ENCODE measurements at places on chromosomes 13 and 19.

- DNase-seq = no peak
These were observed 1227.9 kb upstream of the SPRY2 start for GRCh38 chr13:81568824-81569223.

DNA sequence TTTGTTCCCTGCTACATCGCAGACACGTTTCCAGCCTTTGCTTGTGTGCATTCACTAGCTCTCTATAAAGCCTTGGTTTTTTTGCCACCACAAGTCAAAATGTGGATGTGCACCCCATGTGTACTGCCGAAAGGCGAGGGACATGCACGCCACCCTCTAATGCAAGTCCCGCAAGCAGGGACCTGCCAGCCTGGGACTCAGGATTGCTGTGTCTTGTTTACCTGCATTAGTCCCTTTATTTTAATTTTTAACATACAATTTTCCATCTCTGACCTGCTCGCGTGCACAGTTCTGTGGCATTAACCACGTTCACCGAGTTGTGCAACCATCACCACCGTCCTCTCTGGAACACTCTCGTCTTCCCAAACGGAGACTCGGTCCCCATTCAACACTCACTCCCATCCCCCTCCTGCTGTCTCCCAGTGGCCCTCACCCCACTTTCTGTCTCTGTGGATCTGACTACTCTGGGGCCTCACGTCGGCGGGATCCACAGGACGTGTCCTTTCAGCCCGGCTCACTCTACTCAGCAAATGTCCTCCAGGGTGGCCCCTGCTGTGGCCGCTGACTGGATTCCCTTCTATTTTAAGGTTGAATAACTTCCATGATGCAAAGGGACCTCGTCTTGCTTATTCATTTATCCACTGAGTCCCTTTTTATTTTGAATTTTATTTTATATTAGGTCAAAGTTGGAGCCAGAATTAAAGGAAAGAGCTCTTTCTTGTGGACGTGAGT is 58.4 kb downstream of the RASA3 start:
- DNase-seq = no peak

GRCh38 chr13:47472516-47472915 is 528.6 kb downstream of the SUCLA2 start:
- DNase-seq = no peak

DNA sequence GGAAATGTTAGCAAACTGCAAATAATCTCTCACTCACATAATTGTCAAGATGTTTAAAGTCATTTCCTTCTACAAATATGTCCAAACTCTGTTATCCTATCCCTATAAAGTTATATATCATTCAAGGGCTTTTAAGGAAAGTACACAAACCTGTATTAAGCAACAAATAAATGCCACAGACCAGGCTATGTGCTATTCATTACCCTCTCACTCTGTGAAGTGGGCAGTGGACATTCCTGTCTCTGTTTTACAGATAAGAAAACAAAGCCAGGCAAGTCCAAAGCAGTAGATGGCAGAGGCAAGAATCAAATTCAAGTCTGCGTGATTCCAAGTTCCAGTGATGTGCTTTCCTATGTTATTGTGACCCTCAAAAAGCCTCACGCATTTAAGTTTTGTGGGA is 140.6 kb downstream of the LHFPL6 start:
- no peak for DNase-seq

DNA sequence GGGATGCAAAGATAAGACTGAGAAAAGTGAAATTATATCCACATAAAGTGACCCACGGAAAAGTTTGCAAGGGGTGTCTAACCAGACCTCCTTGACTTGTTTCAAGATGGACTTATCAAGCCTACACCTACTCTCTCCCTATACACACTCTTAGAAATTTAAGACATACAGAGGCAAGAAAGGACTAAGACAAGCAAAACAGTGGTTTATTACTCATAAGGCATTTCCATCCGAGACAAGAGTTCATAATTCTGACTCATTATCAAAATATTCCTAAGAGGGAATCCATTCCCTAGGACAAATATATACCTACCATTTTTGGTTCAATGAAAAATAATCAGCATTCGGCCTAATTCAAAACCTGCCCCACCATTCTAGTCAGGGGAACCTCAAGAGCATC is 232.6 kb upstream of the GPC6 start:
- DNase-seq = peak; percentile 37

DNA sequence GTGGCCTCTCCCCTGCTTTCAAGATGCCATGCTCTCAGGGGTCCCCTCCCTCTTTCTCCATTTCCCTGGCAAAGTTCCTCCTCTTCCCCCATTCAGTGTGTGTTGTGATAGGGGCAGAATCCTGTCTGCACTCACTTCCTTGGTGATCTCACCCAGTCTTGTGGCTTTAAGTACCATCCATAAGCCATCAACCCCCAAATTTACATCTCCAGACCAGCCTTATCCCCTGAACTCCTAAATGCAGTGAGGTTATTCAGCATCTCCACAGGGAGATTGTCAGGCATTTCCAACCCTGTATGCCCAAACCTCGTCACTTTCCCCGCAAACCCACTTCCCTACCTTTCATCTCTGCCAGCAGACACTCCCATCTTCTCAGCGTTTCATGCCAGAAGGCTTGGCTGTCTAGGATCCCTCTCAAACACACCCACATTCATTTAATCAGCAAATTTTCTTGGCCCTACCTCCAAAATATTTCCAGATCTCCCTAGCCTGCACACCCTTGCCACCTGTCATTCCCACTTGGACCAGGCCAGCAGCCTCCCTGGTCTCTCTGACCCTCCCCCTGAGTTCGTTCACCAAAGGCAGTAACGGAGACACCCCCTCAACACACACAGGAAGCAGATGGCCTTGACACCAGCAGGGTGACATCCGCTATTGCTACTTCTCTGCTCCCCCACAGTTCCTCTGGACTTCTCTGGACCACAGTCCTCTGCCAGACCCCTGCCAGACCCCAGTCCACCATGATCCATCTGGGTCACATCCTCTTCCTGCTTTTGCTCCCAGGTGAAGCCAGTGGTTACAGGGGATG is at the start of gene HCST:
TSS of gene HCST (plus strand) at position 676 of the 808 bp plus-strand sequence. CDS start at position 741, 65 bp downstream.
- DNase-seq = peak; percentile 49

DNA sequence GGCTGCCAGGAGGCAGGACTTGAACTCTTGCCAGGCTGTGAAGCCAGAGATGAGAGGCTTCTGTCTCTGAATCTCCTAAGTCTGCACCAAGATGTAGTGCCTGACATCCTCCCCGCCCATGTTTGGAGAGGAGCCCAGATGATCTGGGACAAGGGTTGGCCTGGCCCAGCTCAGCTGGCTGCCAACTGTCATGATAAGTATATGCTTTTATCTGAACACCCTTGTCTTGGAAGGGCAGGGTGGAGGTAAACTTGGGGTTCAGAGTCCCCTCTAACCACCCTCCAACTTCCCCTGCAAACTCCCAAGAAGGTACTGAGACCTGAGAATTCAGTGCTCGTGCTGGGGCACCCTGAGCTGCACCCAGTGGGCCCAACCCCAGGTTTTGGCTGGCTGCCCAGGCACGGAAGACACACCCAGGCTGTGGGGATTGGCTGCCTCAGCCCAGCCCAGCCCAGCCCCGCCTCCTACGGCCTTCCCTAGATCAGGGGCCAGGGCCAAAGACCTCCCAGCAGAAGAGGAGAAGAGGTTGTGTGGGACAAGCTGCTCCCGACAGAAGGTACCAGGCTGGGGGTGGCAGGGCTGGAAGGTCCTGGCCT is at the start of gene CYP4F12:
TSS of gene CYP4F12 (plus strand) at position 508 of the 596 bp plus-strand sequence. CDS start 443 bp downstream, outside the sequence.
- peak; percentile 1 for DNase-seq
